CD4-positive, alpha-beta memory T cell (primary cell): ENCODE measurements at places on chromosomes 12 and 14. TPM values are rescaled to one million over a fixed set of nuclear protein-coding genes. Genes with fewer than 3 reads are reported as not detected.
A peak's percentile ranks its signal among the peaks of the same experiment; 100 is the strongest.

DNA sequence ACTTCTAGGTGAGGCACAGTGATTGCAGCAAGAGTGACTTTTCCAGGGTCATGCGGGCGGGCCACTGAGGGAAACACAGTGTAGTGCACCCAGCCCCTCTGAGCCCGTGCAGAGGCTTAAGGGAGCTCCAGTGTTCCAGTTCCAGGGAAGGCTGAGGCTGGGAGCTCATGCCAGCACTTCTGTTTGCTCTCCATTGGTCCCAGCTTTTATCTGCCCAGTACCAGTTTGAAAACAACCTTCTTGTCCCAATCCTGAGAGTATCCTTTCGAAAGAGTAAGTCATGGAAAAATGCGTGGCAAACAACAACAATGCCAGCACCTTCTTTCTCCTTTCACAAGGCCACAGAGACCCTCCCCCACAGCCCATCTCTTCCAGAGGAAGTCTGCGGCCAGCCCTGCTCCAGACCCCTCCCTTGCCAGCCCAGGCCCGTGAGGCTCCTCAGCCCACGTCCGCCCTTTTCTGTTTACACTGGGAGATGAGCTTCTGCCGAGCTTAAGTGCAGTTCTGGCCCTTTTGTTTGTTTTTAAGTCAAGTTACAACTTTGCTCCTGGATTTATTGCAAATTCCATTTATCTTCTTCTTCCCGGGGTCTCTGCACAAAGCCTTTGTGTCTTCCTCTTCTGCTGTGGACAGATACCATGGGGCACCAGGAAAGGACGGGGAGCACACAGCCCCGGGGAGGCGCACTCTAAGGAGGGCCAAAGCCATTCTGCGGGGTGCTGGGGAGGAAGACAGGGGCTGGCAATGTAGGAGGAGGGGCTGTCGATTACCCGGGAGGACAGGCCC, 185.6 kb downstream of the ZFP36L1 start:
- DNase-seq = no peak

- DNase-seq = no peak
Measured at GRCh38 chr14:101077481-101078074, 174.1 kb upstream of the RTL1 start.

- peak; percentile 11 for DNase-seq
Measured at GRCh38 chr12:100554608-100555077, 18.8 kb upstream of the GAS2L3 start.

GRCh38 chr12:33676866-33677265, 237.2 kb upstream of the SYT10 start:
- DNase-seq = no peak

- no peak for DNase-seq
Measured at GRCh38 chr12:89179983-89180382, 172.3 kb downstream of the DUSP6 start.

DNA sequence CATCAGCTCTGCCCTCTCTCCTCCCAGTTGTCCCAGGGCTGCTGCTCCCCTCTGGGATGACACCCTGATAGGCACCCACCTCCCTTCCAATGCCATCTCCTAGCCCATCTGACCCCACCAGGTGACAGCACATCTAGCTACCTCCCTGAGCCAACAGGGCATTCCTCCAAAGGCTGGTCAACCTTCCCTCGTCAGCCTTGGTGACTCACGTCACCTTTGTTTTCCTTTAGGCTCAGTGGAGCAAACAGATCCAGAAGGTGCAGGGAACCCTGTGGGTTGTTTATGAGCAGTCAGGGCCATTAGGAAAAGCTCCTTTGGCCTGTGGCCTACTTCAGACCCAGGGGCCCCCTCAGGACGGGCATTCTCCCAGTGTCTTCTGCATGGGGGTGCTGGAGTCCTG, 32.4 kb downstream of the PIGH start:
- no peak for DNase-seq

DNA sequence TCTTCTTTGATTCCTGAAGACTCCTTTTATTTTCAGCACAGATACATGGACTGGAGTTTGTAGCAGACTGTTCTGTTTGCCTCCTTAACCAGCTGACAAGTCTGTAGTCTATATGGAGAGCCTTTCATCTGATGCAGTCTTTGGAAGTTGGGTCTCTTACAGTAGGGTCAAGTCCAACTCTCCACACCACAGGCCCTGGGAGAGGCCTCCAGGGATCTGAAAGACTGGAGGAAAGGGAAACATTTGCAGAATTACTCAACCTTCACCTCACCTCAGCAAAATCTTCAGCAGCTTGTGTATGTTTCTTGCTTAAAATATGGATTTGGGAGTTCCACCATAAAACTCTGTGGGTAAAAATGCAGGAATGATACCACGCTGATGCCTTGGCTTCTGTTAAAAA, 188.4 kb downstream of the MSRB3 start:
- no peak for DNase-seq

- DNase-seq = no peak
Measured at GRCh38 chr14:71665781-71666180, 266.4 kb upstream of the RGS6 start.

DNA sequence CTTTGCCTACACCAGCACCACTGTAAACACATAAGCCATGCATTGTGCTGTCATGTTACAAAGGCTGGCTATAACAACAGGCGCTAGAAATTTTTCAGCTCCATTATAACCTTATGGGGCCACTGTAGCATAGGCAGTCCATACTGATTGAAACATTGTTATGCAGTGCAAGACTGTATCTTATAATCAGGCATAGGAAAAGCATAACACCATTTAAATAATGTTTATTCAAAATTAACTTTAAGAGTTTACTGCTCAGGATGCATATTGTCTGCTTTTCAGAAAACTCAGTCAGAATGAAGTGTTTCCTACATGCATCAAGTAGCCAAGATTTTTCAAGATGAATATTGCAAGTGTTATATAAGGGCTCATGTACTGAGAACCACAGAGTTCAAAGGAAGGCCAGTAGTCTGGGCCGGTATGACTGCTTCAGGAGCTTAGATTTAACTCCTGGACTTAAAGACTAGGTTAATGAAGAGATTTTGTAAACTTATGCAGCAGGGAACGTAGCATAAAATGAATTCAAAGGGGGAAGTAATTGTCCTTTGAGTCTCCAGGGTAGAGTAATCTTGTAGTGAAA, 46.9 kb downstream of the ATXN7L3B start:
- DNase-seq = no peak

- DNase-seq = no peak
Measured at GRCh38 chr12:107436836-107437235, 248.8 kb upstream of the PWP1 start.

DNA sequence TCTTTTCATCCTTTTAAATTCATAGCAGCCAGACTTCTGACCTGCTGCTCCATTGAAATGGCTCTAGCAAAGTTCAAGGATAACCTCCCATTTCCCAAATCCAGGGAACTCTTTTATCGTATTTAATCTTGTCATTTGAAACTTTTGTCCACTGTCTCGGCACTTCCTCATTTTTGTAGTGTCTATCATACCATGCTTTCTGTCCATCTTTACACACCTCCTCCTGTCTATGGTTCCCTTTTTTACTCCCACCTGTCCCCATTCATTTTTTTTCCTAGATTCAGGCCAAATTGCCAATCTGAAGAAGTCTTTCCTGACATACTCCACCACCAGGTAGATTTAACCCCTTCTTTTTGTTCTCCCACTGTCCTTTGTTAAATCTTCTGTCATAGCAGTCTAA, 31.0 kb downstream of the NFYB start:
- DNase-seq = no peak

GRCh38 chr14:50064993-50065392, 51.4 kb downstream of the VCPKMT start:
- peak; percentile 67 for DNase-seq

DNA sequence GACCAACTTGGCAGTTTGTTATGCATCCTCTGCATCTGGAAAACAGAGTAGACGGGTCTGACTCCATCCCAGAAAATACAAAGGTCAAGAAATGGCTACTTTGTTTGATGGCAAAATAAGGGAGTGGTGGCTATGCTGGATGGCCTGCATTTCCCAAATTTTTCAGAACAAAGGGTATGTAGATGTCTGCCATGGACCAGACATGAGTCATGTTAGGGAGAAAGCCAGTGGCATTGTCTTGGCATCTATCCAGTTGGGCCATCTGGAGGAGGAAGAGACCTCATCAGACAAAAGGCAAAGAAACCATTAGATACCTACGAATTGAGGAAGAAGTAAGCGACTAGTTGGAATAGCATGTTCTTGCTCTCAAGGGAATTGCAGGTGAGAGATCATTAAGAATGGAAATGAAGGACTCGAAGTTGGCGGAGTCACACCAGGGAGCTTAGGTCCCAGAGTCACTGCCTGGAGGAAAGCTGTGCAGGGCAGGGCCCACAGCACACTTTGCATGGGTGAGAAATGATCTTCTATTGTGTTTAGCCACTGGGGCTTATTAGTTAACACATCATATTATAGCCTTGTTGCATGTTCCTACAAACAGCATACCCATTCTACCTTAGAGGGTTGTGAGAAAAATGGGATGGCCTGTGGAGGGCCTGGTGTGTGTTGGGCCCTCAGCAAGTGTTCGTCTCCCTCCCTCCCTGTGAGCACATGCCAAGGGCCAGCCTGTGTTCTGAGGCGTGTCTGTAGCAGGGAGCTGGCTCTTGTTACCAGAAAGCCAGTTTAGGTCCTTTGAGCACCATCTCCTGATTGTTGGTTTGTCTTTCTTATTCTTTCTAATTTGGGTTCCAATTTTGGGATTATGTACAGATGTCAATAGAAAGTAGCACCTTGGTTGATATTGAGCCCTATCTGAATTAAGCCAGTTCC, 119.4 kb downstream of the KTN1 start:
- DNase-seq = no peak

- DNase-seq = no peak
Measured at GRCh38 chr12:28059220-28059619, 86.7 kb upstream of the PTHLH start.

- DNase-seq = no peak
Measured at GRCh38 chr12:20262119-20262518, 106.2 kb upstream of the PDE3A start.

GRCh38 chr14:105126126-105126980, 42.2 kb downstream of the JAG2 start:
- no peak for DNase-seq

DNA sequence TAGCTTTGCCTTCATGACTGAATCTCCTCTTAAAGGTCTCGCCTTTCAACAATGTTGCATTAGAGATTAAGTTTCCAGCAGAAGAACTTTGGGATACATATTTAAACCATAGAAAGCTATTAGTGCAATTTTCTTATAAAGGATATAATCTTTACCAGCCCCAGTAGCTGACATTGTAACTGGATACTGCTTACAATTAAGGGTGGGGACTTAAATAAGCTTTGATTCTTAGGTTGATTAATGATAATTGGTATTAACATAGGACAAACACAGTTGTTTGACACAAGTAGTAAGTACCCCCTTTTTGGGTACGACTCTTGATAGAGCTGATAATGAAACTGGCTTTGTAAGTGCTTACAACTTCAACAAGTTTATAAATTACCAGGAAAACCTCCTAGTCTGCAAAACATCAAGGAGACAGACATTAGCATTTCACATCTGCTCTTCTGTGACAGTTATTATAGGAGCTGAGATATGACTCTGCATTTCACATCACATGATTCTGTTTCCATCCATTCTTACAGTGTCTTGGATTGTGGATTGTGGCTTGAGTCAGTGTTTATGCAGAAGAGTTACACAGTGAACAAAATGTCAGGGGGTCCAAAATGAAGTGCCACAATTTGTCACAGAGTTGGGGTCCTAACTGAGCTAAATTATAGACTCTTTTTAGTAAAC, 249.1 kb upstream of the E2F7 start:
- no peak for DNase-seq

DNA sequence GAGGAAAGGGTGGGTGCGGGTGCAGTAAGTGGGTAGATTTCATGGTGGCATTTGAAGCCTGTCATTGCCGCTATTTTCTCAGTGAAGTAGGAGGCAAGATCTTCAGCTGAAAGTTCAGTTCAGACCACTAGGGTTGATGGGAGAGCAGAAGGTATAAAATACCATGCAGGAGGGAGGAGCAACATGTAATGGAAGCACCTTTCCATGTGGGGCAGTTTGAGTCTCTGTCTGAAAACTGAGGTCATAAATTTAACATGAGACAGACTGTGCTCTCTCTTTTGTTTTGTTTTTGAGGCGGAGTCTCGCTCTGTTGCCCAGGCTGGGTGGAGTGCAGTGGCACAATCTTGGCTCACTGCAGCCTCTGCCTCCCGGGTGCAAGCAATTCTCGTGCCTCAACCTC, 22.7 kb downstream of the LRRC74A start:
- DNase-seq = no peak

- DNase-seq = no peak
Measured at GRCh38 chr14:101007765-101008164, 104.2 kb upstream of the RTL1 start.

- peak; percentile 76 for DNase-seq
Measured at GRCh38 chr14:22887260-22887989, 4.4 kb downstream of the REM2 start.

GRCh38 chr14:59919570-59920377, at the start of gene LRRC9:
Gene LRRC9 (plus strand): TSS chr14:59920144.
- DNase-seq = peak; percentile 9

DNA sequence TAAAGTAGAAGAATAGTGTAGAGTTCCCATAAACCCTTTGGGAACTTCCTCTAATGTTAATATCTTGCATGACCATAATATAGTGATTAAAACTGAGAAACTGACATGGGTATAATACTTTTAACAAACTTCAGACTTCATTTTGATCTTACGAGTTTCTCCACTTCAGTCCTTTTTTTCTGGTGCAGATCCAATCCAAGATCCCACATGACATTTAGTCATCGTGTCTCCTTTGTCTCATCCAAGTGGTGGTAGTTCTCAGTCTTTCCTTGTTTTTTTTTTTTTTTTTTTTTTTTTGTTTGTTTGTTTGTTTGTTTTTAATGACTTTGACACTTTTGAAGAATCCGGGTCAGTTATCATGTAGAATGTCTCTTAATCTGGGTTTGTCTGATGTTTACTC, 179.2 kb downstream of the CACNA1C start:
- no peak for DNase-seq

- no peak for DNase-seq
Measured at GRCh38 chr12:79618848-79619404, 71.8 kb downstream of the PAWR start.

DNA sequence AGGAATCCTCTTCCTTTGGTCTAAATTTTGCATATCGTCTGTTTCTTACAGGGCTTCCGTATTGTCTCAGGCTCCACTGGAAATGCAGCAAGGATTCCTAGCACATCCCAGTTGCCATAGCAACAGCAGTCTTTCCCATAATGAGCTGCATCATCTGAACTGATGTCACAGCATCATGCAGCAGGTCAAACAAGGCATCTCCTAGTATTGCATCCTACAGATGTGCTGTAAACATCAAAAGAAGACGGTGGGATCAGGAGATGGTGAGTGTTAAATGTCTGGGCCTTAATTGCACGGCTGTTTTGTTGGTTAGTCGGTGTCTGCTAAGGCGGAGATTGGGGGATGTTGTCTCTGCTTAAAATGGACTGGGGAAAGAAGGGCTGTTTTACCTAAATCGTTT, at the start of gene AKAP6:
Gene AKAP6, plus strand, starts transcription at position 153 of the 400 bp plus-strand sequence. CDS start 104,196 bp downstream, outside the sequence.
- DNase-seq = no peak

RBP5 gene
- total RNA-seq = 1.3 TPM

REM2 gene
- total RNA-seq = 4.6 TPM

TPH2 gene
- total RNA-seq = 0.12 TPM

BMAL2 gene
- total RNA-seq = 0.32 TPM

CCDC196 gene
- not detected for total RNA-seq

CABP1 gene
- total RNA-seq = not detected

CACNA2D4 gene
- 19.2 TPM for total RNA-seq

KRT72 gene
- 8.4 TPM for total RNA-seq

SLC5A8 gene
- total RNA-seq = not detected

PLEKHH1 gene
- total RNA-seq = 0.22 TPM

PLBD1 gene
- 0.67 TPM for total RNA-seq

EPS8 gene
- total RNA-seq = 2.6 TPM

UBR7 gene
- total RNA-seq = 17.8 TPM

KLHL33 gene
- total RNA-seq = 0.14 TPM
